ENCODE measurements at places on chromosomes 12 and 14.

GRCh38 chr14:50605766-50606165 lies 45.8 kb downstream of the ATL1 start:
- no peak for DNase-seq

- peak; percentile 75 for DNase-seq
Measured at GRCh38 chr12:124381456-124382296, 86.8 kb downstream of the RFLNA start.

GRCh38 chr12:34599530-34600513 lies 577.5 kb downstream of the ALG10 start:
- no peak for DNase-seq

- no peak for DNase-seq
Measured at GRCh38 chr12:113113397-113113796, 22.2 kb downstream of the RASAL1 start.

DNA sequence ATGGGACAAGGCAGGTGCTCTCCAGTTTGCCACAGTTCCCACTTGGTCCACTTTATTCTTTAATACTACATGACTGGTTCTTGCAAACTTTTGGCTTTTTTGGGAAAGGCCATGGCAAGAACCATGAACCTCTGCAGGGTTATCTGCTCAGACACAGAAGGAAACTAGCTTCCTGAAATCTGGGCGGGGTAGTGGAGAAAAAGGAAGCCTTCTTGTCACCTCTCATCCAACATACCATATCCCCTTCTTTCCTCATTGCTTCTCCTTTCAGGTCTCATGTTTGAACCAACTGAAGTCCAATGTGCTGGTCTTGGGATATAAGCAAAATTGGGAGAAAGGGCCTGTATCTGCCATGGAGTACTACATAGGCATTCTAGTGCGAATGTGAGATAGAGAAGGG lies 5.5 kb upstream of the KLHL33 start:
- no peak for DNase-seq

DNA sequence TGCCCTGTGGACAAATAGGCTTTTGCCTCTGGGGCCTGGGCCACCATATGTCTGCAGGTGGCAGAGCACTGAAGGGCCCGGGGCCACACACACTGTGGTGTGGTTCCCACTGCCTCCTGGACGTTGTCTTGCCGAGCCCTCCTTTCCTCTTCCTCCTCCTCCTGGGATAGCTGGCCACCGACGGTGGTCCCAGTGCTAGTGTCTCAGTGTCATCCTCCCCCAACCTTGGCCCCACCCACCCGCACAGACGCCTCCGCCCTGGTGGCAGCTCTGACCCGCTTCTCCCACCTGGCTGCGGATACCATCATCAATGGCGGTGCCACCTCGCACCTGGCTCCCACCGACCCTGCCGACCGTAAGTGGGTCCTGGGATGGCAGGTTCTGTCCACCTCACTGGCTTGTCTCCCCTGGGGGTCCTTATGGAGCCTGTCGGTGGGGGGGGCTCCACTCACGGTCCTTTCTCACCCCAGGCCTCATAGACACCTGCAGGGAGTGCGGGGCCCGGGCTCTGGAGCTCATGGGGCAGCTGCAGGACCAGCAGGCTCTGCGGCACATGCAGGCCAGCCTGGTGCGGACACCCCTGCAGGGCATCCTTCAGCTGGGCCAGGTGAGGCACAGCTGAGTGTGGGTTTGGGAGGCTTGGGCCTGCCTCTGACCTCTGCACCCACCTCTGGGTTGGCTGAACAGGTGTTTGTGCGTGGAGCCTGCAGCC lies 23.5 kb downstream of the HIP1R start:
- no peak for DNase-seq

DNA sequence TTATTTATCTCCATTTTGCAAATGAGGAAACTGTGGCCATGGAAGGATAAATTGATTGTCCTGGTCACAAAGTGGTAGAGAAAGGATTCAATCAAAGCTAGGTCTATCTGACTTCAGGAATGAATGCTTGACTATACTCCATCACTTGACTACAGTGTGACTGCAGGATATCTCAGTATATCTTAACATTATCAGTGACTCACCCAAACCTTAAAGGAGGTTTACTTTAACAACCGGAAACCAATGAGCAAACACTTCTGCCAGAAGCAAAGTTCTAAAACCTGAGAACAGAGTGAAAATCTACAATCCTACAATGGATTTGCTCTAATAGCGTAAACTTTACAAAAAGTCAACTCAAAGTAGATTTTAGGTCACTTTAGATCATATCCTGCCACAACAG lies 277.0 kb downstream of the CEP128 start:
- DNase-seq: no peak

DNA sequence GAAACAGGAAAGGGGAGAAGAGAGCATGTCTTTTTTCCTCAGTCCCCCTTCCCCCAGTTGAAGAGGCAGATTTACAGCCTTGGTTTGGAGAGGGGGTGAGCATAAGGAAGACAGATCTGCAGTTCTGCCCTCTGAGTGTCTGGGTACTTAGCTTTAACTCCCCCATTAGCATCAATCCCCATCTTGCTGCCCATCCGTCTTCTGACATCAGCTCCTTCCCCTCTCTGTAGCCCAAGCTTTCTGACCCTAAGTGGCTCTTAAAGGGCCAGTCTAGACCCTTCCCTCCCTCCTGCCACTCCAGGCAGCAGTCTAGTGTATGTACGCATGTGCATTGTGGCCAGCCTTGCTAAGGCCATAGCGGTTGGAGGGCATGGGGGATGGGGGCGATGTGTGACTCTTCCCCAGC lies 7.3 kb downstream of the GPR84 start:
- DNase-seq: no peak

GRCh38 chr14:29710015-29710414 lies 217.6 kb downstream of the PRKD1 start:
- no peak for DNase-seq

DNA sequence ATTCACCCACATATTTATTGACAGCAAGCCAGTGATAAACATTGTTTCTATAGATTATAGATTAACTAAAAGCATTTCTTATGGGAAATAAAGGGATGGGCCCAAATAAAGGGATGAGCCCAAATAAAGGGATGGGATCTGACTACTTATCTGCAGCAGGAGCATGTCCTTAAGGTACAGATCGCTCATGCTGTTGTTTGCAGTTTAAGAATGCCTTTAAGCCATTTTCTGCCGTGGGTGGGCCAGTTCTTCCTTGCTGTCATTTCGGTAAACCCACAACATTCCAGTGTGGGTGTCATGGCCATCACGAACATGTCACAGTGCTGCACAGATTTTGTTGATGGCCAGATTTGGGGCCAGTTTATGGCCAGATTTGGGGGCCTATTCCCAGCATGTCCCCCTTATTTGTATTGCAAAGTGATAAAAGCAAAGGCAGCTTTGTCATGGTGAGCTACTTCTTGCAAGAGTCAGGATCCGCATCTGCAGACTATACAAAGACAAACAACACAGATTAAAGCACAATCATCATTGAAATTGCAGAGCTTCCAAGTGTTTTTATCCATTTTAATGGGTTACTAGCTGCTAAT lies 700.7 kb downstream of the LRFN5 start:
- no peak for DNase-seq

All from RWPE1 (cell line).